DND-41 (cell line): ENCODE measurements at places on chromosomes 2 and 18.

DNA sequence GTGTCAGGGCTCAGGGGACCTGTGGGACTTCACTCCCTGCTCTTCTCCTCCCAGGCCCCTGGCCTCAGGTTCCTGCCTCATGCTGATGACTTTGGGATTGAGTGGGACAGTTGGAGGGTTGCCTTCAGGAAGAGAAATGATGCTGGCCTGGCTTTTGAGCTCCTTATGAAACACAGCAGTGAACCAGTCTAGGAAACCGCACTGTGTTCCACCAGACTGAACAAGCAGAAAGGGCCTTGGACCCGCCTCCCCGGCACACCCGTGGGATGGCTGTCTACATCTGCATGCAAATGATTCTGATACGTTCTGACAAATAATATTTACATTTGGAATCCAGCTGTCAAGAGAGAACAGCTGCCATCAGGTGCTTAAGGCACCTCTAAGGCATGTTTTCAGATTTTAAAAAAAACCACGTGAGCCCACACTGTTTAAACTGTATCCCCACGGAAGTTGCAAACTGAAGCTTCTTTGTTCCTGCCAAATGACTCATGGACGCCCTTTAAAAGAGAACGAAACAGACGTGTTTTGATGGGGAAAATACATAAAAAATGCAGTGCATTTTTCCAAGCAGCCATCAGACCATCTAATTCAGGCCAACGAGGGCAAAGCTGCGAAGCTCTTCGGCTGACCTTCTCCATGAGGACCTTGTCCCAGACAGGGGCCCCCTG, 27.6 kb upstream of the ASAP2 start:
- no peak for DNase-seq

- peak; percentile 72 for DNase-seq
These were observed 90.5 kb downstream of the ICOS start for GRCh38 chr2:204027091-204027490.

GRCh38 chr2:181411105-181411849, 45.9 kb upstream of the ITGA4 start:
- DNase-seq: peak; percentile 100

- DNase-seq: no peak
These were observed 852.1 kb downstream of the CPS1 start for GRCh38 chr2:211408483-211408891.

GRCh38 chr2:136122661-136123060, 4.7 kb upstream of the CXCR4 start:
- DNase-seq: no peak

- DNase-seq: peak; percentile 84
These were observed at the start of gene SNTG2 for GRCh38 chr2:950080-950966. SNTG2 (plus strand) TSS chr2:950849; CDS start chr2:950997, 148 bp downstream.

DNA sequence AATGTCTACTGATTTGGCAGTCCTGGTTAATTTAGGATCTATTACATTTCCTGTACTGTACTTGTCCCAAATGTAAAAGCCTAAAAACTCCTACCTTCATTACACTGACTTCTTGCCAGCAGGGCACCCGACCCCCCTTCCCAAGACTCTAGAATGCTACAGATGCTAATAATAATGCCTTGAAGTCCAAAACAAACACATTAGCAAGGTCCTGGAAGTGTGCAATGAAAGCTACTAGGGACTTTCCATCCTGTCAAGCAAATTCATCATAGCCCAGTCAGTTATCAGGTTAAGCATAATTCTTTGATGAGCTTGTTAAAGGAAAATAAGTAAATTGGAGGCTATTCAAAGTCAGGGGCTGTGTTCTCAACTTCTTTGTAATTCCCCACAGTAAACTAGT, 115.3 kb upstream of the RBBP8 start:
- DNase-seq: no peak

GRCh38 chr18:12254136-12254819, at the start of gene CIDEA:
CIDEA (plus strand) TSS chr18:12254361; CDS start chr18:12254384, 23 bp downstream.
- DNase-seq: no peak

GRCh38 chr2:88452980-88453582, 588 bp upstream of the FOXI3 start:
- no peak for DNase-seq

GRCh38 chr2:201950606-201951005, 83.0 kb upstream of the FZD7 start:
- no peak for DNase-seq

DNA sequence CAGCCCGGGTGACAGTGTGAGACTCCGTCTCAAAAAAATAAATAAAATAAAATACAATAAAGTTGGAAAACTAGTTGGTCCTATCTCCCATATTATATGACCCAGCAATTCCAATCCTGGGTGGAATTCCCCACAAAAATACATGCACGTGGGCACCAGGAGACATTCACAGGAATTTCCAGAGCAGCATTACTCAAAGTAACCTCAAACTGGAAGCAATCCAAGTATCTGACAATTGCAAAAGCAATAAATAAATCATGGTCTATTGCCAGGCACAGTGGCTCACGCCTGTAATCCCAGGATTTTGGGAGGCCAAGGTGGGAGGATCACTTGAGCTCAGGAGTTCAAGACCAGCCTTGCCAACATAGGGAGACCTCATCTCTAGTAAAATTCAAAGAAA, 101.2 kb upstream of the MAP4K4 start:
- no peak for DNase-seq

DNA sequence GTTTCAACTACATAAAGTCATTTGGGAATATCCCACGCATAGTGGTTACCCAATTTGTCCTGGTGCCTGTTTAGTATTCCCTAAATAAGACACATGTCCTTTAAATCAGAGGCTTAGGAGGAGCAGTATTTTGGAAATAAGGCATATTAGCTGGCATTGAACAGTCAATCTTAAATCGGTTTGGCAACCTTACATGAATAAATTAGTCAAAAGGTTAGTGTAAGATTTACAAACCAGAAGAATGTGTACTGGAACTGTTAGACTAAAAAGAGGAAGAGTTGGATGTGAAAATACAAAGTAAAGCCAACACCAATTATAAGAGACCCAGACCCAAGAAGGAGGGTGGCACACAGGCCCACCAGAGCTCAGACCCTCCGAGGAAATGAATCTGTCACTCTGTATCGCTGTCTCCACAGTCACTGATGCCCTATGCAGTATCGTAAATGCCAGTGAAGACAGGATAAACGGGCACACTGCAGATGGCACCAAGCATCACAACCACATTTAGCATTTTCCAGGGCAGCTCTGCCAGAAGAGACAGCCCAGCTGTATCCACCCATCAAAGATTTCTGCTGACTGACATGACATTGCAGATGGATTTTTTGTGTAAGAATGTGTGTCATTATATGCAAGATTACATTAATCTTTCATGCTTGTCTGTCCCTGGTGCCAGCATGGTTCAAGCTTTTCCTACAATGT, 90.4 kb downstream of the CERKL start:
- DNase-seq: no peak

DNA sequence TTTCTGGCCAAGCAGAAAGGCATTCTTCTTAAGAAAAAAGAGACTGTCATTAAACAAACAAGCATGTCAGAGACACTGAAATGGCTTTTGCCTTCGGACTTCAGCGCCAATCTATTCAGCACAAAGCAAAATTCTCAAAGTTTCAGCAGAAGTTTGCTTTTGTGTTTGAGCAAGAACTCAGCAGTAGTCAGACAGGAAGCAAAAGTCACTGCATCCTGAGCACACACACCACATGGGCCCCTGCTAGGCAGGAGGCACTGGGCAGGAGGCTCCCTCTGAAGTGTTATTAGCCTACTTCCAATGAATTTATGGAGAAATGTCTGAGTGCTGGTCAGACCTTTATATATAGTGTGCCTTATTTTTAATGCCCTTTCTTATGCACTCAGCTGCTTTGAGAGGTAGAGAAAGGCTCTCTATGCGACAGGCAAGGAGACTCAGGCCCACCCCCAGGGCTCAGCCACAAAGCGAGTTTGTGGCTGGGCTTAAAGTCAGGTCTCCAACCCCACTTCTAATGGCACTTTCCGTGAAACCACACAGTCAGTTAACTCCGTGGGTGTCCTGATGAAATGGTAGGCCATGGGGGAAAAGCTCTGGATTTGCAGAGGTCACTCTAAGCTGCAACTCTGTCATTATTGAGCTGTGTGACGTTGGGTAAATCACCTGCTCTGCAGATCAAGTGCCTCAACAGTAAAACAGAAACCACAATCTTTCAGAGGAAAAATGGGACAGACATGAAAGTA, 161.0 kb upstream of the TMEM200C start:
- DNase-seq: no peak

DNA sequence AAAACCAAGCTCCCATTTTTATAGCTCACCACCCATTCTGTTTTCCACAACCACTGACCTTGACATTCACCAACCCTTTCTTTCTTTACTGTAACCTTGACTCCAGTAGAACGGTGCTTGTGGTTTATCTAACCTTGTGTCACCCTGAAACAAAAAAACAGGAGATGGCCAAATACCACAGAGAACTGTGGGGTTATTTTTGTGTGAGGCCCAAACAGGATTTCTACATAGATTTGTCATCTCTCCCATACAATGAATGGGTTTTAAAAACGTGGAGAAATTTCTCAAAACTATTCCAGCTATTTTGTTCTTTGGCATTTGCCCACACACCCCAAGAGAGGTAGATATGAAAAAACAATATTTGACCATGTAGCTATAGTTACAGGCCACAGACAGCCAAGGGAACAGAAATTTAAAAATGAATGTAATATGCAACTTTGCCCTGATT, 231.3 kb upstream of the TANK start:
- DNase-seq: no peak

DNA sequence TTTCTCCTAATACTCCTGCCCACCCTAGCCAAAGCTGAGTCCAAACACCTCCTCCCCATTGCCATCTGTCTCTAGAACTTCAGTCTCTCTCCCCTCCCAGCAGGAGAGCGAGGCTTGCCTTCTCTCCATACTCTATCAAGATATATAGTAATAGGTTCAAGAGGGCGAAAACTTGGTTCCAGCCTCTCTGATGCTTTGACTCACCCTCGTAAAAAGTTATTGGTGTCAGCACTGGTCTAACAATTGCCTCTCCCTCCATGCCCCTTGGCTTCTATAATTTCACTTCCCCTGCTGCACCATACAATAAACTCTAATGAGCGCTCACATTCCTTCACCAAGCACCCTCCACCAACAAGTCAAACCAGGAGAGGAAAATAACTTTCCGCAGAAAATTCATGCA, 797.3 kb downstream of the BCL11A start:
- no peak for DNase-seq

GRCh38 chr2:240812301-240812680, 7.7 kb downstream of the KIF1A start:
- no peak for DNase-seq

- DNase-seq: no peak
These were observed 83.1 kb downstream of the PDCL3 start for GRCh38 chr2:100645695-100646429.

GRCh38 chr2:125634662-125635061, 1021.3 kb upstream of the GYPC start:
- no peak for DNase-seq

DNA sequence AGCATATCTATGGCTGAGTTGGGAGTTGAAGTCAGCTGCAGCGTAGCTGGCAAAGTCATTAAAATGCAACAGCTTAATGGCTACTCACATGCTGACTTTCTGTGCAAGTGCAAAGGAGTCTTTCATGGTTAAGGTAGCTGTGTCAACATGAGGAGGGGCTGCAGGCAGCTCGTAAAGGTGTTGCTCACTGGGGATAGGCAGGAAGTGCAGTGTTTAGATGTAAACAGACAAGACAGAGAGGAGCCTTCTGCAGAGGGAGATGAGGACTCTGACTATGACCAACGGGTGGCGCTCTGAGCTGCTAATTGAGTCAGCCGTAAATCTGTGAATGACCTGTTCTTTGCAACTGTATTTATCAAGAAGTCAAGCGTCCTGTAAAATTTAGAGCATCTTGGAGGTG, 22.3 kb upstream of the CAVIN2 start:
- DNase-seq: no peak

DNA sequence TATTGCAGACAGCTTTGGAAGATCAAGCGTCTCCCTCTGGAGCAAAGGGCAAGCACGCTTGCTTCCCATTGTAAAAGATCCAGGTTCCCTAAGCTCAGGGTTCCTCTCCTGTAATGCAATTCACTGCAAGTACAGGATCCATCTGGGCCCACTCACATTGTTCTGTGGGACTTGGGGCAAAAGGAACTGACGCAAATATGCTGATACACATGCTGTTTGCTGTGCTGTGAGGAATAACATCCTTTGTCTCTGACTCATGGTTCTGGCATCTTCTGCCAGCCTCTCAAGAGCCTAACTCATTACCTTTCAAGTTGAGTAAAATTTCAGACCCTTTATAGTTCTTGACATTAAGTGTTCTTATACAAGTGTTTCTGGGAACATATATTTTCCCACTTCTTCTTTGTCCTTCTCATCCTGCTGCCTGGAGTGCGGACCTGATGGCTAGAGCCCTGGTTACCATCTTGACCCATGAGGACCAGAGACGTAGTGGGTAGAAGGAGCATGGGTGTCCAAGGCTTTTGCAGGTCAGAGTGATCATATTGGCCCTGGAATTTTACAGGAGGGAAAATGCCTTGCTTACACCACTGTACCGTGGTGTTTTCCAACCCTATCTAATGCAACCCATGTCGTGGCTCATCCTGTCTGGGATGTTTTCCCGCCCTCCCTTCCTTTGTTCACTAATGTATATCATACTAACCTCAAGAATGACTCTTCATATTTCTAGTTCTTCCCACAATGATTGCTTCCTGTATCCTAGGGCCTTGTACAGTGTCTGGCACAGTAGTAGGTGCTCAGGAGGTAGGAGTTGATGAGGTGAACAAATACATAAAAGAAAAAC, 145.7 kb upstream of the GLI2 start:
- DNase-seq: no peak

DNA sequence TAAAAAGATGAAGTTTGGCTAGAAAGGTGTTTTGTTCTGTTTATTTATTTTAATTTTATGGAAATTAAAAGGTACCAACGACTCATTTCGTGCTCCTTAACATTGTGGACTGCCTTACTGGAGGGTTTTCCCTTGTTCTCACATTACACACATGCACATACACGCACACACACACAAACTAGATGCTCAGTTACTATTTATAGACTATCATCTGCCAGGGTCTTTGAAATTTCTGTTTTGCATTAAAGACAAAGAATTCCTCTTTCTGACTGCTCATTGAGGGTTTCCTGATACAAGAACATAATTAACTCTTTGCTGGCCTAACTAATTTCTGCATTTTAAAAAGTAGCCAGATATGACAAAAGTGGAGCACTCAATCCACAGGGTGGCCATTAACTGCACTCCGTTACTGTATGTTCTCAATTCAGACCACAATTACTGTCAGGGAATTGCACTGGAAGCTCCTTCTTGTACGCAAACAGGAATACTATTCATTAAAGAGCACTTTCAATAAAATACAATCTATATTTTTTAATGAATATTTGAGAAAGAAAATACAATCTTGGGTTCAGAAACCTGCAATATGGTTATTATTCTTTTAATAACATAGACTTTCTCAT, 366.9 kb upstream of the GALNT5 start:
- DNase-seq: no peak

- DNase-seq: no peak
These were observed 58.8 kb downstream of the DGKD start for GRCh38 chr2:233413046-233413445.

DNA sequence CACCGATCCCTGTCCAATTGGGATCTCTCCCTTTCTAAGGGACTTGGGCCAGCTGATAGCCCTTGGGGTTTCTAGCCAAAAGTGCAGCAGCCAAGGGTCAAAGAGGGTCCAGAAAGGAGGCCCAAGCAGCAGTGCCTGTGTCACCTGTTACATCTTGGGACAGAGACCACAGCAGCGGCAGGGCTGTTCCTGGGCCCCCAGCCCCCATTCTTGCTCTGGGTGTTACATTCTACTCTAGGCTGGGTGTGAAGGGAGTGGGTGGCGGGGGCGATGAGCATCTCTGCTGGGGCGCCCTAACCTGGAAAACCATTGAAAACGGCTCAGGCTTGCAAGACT, 1.2 kb downstream of the PAX3 start:
- DNase-seq: no peak
